ENCODE measurements at places on chromosomes 5 and 9.

- DNase-seq = no peak
Measured at GRCh38 chr9:76652894-76653293, 111.3 kb upstream of the PCA3 start.

- DNase-seq = no peak
Measured at GRCh38 chr5:138760448-138761110, 7.4 kb downstream of the CTNNA1 start.

GRCh38 chr9:93670208-93671019, 94.0 kb downstream of the PHF2 start:
- peak; percentile 32 for DNase-seq

GRCh38 chr9:106862110-106862820, 701 bp upstream of the ZNF462 start:
- peak; percentile 82 for DNase-seq

DNA sequence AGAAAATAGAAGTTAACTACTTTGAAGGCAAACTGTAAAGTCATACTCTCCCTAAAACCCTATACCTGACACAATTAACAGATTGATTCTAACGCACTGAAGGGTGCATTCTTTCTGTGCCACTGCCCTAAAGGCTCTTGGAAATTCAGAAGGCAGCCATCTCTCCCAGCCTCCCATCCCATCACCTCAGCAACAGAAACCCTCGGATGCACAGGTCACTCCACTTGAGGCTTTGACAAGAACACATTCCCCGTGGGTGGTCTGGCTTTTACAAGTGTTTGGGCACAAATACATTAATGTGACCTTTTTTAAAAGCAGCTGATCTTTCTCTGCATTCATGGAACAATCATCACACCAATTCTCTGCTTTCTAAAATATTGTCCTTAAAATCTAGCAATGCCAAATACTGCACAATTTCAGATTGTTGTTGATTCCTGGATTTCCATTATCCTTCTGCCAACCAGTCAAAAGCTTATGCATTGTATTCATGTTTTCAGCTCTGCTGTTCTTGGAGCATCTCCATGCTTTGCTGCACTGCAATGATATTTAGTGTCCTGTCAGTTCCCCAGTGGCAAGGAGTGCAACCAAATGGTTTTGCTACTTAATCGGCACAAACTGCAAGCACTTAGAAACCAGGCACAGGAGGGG, 175.6 kb downstream of the TMEM161B start:
- no peak for DNase-seq

GRCh38 chr9:128553728-128554127, 1.3 kb downstream of the SPTAN1 start:
- DNase-seq = peak; percentile 89

GRCh38 chr5:33299621-33300208, 141.1 kb upstream of the TARS1 start:
- DNase-seq = peak; percentile 78

DNA sequence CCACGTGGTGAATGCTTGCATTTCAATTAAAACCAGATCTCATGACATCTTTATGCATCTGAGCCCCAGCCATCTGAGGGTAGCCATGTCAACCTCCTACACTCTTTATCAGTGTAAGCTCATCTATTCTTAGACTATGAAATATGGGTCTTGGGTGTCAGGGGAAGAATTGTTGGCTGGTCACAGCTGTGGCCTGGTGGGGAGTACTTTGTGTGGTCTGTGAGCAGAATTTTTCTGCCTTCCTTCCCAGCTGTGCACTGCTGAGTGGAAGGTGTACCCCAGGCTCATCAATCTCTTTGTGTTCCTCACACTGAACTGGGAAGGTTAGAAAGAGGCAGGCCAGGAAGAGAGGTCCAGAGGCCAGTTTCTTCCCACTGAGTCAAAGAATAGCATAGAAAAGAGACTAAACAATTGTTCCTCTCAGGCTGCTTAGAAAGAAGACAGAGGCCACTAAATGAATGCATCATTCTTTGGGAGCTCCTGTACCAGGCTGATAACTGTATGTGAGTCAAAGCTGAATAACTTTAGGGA, 202.7 kb upstream of the RGMB start:
- DNase-seq = no peak

GRCh38 chr5:10559871-10560270, 4.0 kb upstream of the ANKRD33B start:
- no peak for DNase-seq

DNA sequence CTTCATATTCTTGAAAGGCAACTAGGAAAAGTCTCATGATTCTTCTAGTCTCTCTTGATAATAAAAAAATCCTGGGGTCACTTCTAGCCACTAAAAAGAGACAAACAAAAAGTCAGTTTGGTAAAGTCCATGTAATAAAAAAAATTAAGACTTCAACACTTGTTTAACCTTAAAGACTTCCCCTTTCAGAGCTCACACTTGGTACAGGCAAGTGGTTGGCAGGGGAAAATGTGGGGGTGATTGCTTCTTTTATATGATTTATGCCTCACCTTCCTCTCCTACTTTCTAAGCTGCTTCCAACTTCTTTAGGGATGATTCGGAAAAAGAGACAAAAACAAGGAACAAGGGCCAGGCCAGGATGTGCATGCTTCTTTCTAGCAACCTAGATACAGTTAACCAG, 5.1 kb upstream of the ERCC6L2 start:
- DNase-seq = no peak

DNA sequence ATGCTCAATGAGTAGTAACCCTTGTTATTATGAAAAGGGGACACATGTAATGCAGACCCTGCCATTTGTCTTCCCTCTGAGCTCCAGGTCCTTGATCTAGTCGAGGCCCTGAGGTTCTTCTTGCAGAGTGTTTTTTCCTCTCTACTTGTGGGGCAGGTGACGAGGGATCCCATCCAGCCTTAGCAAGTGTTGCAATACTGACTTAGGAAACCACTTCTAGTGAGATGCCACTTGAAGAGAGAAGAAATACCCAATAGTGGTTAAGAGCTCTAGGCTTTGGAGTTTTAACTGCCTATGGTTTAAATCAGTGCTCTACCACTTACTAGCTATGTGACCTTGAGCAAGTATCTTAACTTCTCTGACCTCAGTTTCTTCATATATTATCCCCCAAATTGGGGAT, 10.2 kb downstream of the PPARGC1B start:
- DNase-seq = no peak

- DNase-seq = peak; percentile 56
Measured at GRCh38 chr5:159010661-159011442, 88.9 kb downstream of the EBF1 start.

GRCh38 chr5:135468541-135468940, 16.4 kb upstream of the TIFAB start:
- no peak for DNase-seq

- DNase-seq = no peak
Measured at GRCh38 chr5:169971780-169972179, 8.5 kb downstream of the INSYN2B start.

DNA sequence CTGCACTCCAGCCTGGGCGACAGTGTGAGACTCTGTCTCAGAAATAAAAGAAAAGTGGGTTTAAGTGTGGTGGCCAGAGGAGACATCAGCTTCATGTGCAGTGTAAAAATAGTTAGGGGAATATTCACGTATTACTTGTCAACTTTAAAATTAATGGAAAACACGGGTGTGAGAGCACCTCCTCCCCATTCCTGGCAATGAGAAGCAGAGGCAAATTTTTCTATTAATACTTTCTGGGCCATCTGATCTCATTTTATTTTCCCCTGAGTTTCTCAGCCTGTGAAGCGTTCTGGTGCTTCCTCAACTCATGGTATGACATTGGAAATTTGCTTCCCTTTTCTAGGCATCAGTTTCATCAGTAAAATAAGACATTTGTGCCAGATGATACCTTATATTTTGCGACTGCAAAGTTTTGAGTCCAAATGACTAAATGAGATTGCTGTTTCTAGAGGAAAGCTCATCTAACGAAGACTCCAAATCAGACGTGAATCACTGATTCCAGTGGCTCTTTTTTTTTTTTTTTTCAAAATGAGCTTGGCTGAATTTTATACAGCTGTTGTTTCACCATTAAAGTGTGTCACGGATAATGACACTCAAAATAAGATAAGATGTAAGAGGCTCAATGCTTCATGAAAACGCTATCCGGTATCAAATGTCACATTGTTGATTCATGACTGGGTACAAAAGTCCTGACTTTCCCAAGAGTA, 104.6 kb downstream of the MSX2 start:
- DNase-seq = no peak

DNA sequence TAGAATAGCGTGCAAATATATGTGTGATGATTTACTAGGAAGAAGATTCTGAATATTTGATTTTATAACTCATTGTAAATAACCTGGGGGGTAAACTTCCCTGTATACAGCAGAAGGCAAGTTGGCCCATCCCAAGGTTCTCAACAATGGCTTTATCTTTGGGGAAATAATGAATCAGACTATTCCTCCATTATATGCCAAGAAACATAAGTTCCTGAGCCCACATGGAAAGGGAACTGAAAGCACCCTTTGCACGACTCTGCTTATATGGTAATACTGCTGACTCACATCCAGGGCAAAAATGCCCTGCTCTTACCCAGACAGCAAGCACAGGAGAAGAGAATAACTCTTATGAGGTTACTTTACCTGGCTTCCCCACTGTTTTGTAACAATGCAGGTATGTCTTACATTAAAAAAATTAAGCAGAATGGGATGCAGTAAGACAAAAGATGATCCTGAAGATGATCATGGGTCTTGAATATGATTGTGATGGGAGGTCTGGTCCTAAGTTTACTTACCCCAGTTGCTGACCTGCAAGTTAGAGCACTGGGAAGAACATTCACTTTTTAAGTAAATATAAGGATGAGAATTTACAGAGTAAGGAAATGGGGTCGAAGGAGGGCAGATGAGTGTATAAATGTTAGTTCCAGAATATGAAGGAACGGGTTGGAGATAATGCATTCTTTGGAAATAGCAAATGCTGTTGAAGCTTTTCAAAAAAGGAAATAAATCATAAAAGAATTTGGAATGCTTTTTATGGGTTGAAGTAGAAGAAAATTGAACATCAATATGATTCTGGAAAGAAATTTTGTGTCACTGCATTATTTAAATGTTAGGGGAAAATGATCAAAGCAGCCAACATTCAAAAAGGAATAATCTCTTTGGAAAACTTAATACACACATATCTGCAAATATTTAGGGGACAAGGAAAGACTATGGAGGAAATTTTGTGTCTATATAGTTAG, 428.4 kb upstream of the MPDZ start:
- no peak for DNase-seq

DNA sequence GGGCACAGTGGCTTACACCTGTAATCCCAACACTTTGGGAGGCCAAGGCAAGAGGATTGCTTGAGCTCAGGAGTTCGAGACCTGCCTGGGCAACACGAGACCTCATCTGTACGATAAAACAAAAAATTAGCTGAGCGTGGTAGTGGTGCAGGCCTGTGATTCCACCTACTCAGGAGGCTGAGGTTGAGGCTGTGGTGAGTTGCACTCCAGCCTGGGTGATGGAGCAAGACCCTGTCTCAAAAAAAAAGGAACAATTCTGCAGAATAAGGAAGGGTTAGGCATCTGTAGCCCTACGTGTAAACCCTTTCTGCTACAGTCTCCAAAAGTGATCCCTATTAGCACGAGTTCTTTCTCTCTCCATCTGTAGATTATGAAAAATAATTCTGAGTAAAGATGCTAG, 19.9 kb downstream of the CDC26 start:
- no peak for DNase-seq

DNA sequence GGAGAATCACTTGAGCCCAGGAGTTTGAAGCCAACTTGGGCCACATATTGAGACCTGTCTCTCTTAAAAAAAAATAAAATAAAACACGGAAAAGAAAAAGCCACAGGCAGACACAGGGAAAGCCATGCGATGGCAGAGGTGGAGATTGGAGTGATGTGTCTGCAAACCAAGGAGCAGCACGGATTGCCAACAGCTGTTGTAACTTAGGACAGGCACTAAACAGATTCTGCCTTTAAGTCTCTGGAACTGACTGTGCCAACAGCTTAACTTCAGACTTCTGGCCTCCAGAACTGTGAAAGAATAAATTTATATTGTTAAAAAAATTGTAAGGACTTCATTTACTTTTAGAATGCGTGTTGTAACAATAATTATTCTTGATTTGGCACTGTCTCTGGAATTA, 318.5 kb upstream of the CHD1 start:
- peak; percentile 9 for DNase-seq

GRCh38 chr9:137619240-137620047, 639 bp downstream of the EHMT1 start:
- peak; percentile 53 for DNase-seq

GRCh38 chr5:170628028-170628427, 124.2 kb downstream of the KCNIP1 start:
- no peak for DNase-seq

DNA sequence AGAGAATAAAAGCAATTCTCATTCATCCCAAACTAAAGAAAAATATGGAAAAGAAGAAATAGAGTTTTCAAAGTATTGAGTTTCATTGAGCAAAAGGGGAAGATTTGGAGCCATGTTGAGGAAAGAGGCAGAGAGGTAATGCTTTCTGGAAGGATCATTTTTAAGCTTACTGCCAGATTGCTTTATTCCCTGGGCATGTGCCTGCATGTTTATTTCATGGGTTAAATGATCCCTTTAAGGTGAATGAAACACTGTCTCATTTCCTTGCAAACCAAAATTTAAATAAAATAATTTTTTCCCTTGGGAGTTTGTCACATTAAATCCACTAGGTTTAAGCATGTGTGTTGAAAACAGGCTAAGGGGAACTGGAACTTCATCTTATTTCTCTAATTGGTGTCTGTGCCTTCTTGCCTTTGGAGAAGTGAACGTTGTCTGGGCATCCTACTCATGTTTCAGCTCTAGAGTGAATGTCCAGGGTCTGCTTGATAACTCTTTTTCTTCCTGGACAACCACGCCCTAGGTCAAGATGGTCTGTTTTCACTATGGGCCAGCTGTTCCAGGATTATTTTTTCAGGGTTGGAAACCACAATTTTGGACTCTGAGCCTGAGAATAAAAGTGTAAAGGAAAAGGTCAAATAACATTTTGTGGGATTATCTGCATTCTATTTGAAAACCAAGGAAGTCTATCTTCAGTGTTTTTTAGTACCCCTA, 114.1 kb upstream of the ELL2 start:
- no peak for DNase-seq

GRCh38 chr5:170262061-170263045, 29.6 kb downstream of the C5orf58 start:
- DNase-seq = no peak

GRCh38 chr5:177432143-177432838, 5.8 kb downstream of the GRK6 start:
- DNase-seq = no peak

- no peak for DNase-seq
Measured at GRCh38 chr9:123883634-123884033, 46.3 kb downstream of the DENND1A start.

- no peak for DNase-seq
Measured at GRCh38 chr5:80039650-80040049, 4.5 kb downstream of the THBS4 start.

GRCh38 chr5:135543485-135544304, 7.9 kb upstream of the NEUROG1 start:
- DNase-seq = peak; percentile 47

GRCh38 chr5:170738840-170739239, 44.7 kb upstream of the GABRP start:
- DNase-seq = no peak

- no peak for DNase-seq
Measured at GRCh38 chr9:121778252-121779225, 127.1 kb downstream of the DAB2IP start.
